ENCODE measurements at places on chromosomes 2 and 18.
A peak's percentile ranks its signal among the peaks of the same experiment; 100 is the strongest.

DNA sequence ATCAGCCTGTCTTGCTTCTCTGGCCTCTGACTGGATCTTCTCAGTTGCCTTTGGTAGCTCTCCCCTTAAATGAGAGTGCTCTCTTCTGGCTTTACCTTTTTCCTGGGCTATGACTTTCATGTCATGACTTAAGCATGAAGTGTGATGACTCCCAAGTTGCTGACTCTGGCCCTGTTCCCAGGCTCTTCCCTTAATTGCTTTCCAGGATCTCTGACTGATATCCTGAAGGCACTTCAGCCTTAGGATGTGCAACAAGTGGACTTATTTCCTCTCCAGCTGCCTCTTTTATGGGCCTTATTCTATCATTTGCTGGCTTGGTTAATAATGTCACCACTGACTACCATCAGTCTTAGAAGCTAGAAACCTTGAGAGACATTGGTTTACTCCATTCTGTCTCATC lies 17.4 kb downstream of the SEMA4F start:
- H3K36me3 ChIP-seq = peaks cover 20% of the 10 kb centered on the region
- no peak for DNase-seq
- no peaks in the 10 kb centered on the region for H3K27me3 ChIP-seq
- H3K27ac ChIP-seq = no peak overlapping the region
- no peaks in the 10 kb centered on the region for H3K4me1 ChIP-seq

DNA sequence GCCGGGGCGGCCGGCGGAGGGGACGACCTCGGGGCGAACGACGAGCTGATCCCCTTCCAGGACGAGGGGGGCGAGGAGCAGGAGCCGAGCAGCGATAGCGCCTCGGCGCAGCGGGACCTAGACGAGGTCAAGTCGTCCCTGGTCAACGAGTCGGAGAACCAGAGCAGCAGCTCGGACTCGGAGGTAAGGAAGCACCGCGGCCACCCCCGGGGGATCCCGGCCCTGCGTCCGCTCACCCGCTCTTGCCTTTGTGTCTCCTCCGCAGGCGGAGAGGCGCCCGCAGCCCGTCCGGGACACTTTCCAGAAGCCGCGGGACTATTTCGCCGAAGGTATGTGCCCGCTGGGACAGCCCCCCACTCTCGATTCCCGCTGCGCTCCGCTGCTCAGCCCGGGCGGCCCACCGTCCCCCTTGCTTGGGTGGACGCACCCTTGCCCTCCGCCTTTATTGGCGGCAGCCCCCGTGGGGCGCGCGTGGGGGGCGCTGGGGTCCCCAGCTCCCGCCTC lies 611 bp downstream of the TCF7L1 start:
- H3K36me3 ChIP-seq = no peaks in the 10 kb centered on the region
- peak overlapping the region; percentile 97 for H3K4me3 ChIP-seq
- H3K4me1 ChIP-seq = peaks cover 24% of the 10 kb centered on the region
- H3K27me3 ChIP-seq = no peaks in the 10 kb centered on the region

- no peak for DNase-seq
- no peaks in the 10 kb centered on the region for H3K4me1 ChIP-seq
- no peak overlapping the region for H3K4me3 ChIP-seq
- H3K27me3 ChIP-seq = no peaks in the 10 kb centered on the region
- H3K36me3 ChIP-seq = no peaks in the 10 kb centered on the region
- no peak overlapping the region for H3K27ac ChIP-seq
Observed at GRCh38 chr2:128282976-128283810, 35.5 kb downstream of the HS6ST1 start.

GRCh38 chr2:46229134-46230063 lies 67.8 kb upstream of the EPAS1 start:
- no peak for DNase-seq
- peaks cover 26% of the 10 kb centered on the region for H3K4me1 ChIP-seq
- H3K36me3 ChIP-seq = no peaks in the 10 kb centered on the region
- H3K27me3 ChIP-seq = no peaks in the 10 kb centered on the region
- no peak overlapping the region for H3K27ac ChIP-seq

GRCh38 chr2:133666621-133667020 lies 98.4 kb upstream of the NCKAP5 start:
- H3K4me3 ChIP-seq = no peak overlapping the region
- no peak for DNase-seq
- H3K36me3 ChIP-seq = no peaks in the 10 kb centered on the region
- no peak overlapping the region for H3K27ac ChIP-seq

DNA sequence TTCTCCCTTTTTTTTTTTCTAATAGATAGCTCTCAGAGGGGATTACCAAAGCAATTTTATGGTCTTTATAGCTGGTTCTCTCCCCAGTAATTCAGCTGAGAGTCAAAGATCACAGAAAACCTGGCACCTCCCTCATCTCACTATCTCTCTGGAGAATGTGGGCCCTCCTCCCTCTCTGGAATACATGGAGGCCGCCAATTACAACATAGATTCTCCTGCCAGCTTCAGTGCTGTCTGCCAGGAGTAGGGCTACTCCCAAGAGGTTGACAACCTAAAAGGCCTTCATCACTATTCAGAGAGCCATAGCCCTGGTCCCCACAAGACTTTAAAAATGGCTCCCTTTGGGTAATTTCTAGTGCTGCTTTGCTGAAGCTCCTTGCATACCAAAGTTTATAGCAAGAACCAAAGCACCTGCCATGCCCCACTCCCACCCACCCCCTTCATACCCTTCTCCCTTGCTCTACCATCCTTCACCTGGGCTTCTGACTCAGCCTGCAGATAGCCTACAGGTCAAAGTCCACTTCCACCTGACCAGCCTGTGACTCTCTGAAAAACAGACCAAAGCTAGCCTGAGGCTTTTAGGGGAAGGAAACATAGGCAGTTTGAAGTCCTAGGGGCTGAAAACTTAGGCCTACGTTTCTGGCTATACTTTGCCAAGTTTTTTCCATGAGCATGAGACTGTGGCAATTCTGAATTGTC lies 472.3 kb downstream of the TNS1 start:
- no peak overlapping the region for H3K4me3 ChIP-seq
- peaks cover 8% of the 10 kb centered on the region for H3K4me1 ChIP-seq
- no peaks in the 10 kb centered on the region for H3K27me3 ChIP-seq
- DNase-seq = no peak
- H3K27ac ChIP-seq = no peak overlapping the region
